SJSA1 (cell line): ENCODE measurements at places on chromosomes 7 and 10. TPM values are rescaled to one million over a fixed set of nuclear protein-coding genes. Genes with fewer than 3 reads are reported as not detected.

Gene GALNT17
- total RNA-seq: not detected in 2 replicates

Gene NODAL
- total RNA-seq: not detected in 2 replicates

Gene CALML3
- not detected in 2 replicates for total RNA-seq

Gene RNF148
- 0.39 TPM in 1 of 2 replicates, not detected in the other for total RNA-seq

Gene SLC13A1
- total RNA-seq: 0.09 and 0.84 TPM in 2 replicates

Gene AKR1C2
- total RNA-seq: 0.18 TPM in 1 of 2 replicates, not detected in the other

Gene HOXA10
- 8.6 and 15.5 TPM in 2 replicates for total RNA-seq

Gene CTAGE15
- total RNA-seq: 0.13 and 0.22 TPM in 2 replicates

Gene UCN3
- total RNA-seq: not detected in 2 replicates

Gene SPDYE6
- total RNA-seq: not detected in 2 replicates

Gene DDC
- total RNA-seq: not detected in 2 replicates

Gene GJD4
- total RNA-seq: 0.13 TPM in 1 of 2 replicates, not detected in the other

Gene TRIM73
- total RNA-seq: 0.39 and 0.75 TPM in 2 replicates

Gene EN2
- 0.11 TPM in 1 of 2 replicates, not detected in the other for total RNA-seq

Gene GTF2IRD1
- total RNA-seq: 9.9 and 21.2 TPM in 2 replicates

Gene GHRHR
- total RNA-seq: not detected in 2 replicates

Gene GPC2
- 4.4 and 6.5 TPM in 2 replicates for total RNA-seq

Gene MET
- 5.2 and 8.3 TPM in 2 replicates for total RNA-seq

Gene ZNF853
- 0.08 TPM in 1 of 2 replicates, not detected in the other for total RNA-seq

Gene CPN1
- not detected in 2 replicates for total RNA-seq

Gene CNTNAP2
- 0.29 TPM in 1 of 2 replicates, not detected in the other for total RNA-seq

Gene NPSR1
- not detected in 2 replicates for total RNA-seq

Gene ODAD2
- 0.68 and 2.0 TPM in 2 replicates for total RNA-seq

Gene FRAT1
- 1.7 and 2.2 TPM in 2 replicates for total RNA-seq

Gene TMEM176B
- total RNA-seq: not detected in 2 replicates

Gene OR2A5
- not detected in 2 replicates for total RNA-seq

Gene PDE6C
- not detected in 2 replicates for total RNA-seq

Gene PARD3
- total RNA-seq: 52.1 and 54.0 TPM in 2 replicates

Gene PHKG1
- 0.21 and 0.50 TPM in 2 replicates for total RNA-seq

Gene CALHM1
- not detected in 2 replicates for total RNA-seq

Gene ANTXRL
- total RNA-seq: not detected in 2 replicates

Gene DNAJB6
- total RNA-seq: 178 and 179 TPM in 2 replicates

Gene MMRN2
- total RNA-seq: 1.5 TPM in 1 of 2 replicates, not detected in the other

Gene STEAP4
- not detected in 2 replicates for total RNA-seq
